Stimulated activated CD8-positive, alpha-beta memory T cell treated with anti-CD3 and anti-CD28 coated beads, Interleukin-15, amount 100 ng/mL, for 48 hours (primary cell): ENCODE measurements at places on chromosomes 2 and 18.

GRCh38 chr2:29747786-29748470 lies 173.5 kb downstream of the ALK start:
- peak; percentile 14 for DNase-seq

GRCh38 chr2:222318026-222318711 lies 19.4 kb upstream of the PAX3 start:
- peak; percentile 27 for DNase-seq

GRCh38 chr18:77876319-77876865 lies 626.7 kb downstream of the GALR1 start:
- no peak for DNase-seq

DNA sequence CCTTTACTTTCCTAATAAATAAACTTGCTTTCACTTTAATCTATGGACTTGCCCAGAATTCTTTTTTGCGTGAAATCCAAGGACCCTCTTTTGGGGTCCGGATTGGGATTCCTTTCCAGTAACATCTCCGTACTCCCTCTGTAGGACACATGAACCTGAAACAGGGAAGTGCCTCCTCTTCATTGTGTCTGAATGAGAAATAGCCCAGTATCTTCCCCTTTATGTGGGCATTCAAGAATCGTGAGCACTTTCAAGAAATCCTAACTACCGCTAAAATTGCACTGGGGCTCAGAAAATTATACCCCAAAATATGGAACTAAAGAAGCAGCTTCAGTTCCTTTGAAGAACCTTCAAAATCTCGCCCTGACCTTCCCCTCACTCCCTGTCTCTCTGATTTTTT lies 7.8 kb upstream of the POMC start:
- no peak for DNase-seq

DNA sequence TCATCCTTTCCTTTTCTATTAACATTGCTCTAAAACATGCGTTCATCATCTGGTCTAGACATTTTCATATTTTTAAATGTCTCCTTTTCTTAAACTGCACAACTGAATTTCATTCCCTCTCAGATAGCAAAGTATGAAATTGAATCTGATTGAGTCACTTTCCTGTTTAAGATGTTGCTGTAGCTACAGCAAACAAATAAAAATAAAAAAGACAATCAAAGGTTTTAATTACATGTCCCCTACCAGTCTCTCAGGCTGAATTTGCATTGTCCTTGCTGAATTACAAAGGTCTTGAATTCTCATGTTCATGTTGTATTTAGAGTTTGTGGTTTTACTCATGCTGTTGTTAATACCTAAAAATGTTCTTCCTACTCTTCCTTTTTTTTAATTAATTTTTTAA lies 537.9 kb upstream of the LRATD1 start:
- DNase-seq: no peak

- DNase-seq: no peak
Measured at GRCh38 chr2:224084266-224084892, 45.3 kb upstream of the SERPINE2 start.

GRCh38 chr2:189709501-189710221 lies 35.2 kb downstream of the ANKAR start:
- DNase-seq: no peak

DNA sequence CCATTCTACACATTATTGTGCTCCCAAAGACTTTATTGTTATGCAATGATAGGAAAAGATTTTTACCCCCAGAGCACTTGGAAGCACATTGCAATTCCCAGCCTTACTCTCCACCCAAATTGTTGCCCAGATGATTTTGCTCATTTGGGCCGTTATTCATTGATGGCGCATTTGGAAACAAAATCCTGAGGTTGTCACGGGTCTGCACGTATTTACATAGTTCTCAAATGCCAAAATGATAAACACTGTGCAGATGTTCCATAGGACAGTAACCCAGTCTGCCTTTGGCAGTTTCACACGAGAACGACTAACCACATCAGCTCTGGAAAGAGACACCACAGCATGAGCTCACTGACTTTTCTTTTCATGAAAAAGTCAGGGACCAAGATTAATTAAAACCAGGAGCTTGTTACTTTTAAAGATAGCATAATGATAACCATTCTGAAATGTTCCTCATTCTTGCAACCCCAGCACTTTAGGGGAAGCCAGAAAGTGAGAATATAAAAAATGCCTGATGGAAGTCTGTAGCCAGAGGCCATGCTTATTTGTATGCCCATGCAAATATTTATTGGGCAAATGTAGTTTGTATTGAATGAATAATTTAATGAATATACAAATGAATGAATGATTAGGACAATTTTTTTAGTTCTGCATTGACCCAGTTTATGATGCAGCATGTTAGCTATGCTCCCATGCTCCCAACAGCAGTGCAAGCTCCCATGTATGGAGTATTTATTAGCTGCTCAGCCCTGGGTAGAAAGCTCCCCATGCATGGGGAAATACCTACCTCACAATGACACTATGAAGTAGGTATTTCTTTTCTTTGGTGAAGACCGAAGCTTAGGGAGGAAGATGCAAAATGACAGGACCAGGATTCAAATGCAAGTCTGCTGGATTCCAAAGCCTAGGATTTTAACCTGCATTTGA lies 84.6 kb downstream of the MAIP1 start:
- DNase-seq: no peak

DNA sequence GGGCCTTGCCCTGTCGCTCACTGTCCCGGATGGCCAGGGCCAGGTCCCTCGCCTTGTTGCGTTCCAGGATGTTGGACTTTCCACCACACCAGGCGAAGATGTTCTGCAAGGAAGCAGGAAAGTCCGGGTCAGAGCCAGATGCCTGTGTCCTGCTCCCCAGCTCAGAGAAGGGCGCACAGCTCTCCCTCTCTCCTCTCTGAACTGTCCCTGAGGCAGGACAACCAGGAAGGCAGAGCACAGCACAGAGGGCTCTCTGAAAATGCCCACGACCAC lies 11.0 kb downstream of the CAPG start:
- DNase-seq: no peak

DNA sequence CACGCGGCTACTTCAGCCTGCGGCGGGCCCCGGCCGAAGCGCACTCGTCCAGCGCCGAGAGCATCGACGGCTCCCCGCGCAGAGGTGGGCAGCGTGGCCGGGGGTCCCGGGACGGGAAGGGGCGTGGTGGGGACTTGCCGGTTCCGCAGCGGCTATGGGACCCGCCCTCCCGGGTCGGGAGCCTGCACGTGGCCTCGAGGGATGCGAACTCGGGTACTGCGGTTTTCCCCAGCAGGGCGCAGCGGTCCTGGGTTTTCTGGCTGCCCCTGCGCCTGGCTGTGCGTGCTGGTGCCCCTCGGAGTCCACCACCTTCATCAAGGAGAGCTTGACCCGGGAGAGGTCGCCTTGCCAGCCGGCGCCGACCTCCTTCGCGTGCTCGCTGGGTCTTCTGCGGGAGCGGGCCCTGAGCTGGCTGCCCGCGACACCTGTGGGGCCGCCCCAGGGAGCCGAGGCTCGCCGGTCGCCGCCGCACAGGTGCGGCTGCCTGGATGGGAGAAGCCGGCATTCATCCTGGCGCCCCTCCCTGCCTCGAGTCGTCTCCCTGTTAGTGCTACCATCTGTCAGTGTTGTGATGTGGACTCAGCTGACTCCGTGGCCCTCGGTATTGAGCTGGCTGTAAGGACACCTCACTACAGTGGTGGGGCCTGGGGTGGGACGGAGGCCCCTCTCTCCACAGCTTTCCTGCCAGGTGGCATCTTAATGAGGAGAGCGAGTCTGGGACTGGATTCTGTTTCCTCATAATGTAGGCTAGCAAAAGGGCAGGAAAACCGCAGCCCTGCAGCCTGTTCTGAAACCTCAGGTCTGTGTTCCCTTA lies 177.3 kb downstream of the AGAP1 start:
- DNase-seq: no peak

DNA sequence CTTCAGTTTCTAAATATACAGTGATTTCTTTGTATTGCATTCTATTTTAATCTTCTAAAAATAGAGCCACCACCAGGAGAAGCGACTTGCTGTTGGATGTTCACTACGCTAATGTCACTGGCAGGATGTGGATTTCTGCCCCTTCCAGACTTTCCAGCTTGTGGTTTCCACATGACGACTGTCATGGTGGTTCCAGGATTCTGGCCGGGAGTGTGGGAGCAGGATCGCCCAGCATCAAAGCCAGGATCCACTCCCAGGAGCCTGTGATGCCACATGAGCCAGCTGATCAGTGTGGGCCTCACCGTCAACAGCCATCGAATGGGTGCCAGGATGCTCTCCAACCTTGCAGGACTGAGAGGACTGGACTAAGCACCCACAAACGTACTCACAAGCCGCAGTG lies 148.8 kb downstream of the HDAC4 start:
- DNase-seq: no peak
